ENCODE measurements at places on chromosomes 1 and 21.

- DNase-seq: no peak
Measured at GRCh38 chr1:6294080-6294889, 33.4 kb upstream of the GPR153 start.

- DNase-seq: no peak
Measured at GRCh38 chr1:199948587-199949280, 78.8 kb upstream of the NR5A2 start.

- DNase-seq: no peak
Measured at GRCh38 chr21:25314247-25314646, 293.0 kb downstream of the MRPL39 start.

GRCh38 chr1:232553809-232554208, 76.1 kb downstream of the SIPA1L2 start:
- DNase-seq: no peak

DNA sequence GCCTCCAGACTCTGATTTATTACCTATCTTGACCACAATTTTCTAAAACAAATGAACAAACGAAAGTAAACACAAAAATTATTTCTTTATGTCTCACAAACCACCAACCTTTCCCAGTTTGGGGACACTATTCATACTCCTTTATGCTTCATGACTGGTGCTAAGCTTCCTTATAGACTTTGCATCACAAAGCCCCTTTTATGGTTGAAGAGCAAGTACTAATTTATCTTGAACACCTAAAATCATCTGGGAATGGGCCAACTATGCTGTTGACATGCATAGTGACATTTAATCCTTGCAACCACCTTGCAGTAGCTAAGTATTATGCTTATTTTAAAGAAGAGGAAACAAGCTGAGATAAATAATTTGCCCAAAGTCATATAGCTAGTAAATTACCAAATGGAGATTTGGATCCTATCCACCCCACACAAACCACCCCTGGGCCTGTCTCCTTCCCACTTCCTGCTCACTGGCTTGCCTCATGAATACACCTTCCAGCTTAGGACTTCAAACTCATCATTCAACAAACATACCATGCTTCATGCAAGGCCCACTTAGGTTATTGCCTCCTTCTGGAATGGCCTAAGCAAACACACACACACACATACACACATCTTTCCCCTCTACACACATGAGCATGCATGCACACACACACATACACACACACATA, 192.2 kb downstream of the PLPP3 start:
- no peak for DNase-seq

- DNase-seq: no peak
Measured at GRCh38 chr1:70462611-70463010, 51.5 kb downstream of the CTH start.

- DNase-seq: no peak
Measured at GRCh38 chr1:187773168-187773567, 944.4 kb downstream of the PLA2G4A start.

GRCh38 chr1:24526940-24527542, 24.4 kb downstream of the RCAN3 start:
- no peak for DNase-seq

GRCh38 chr1:53448241-53448841, 10.9 kb upstream of the DMRTB1 start:
- DNase-seq: no peak

GRCh38 chr1:145995964-145996432, 381 bp downstream of the TXNIP start:
- DNase-seq: no peak

- DNase-seq: no peak
Measured at GRCh38 chr21:44062380-44062779, 44.8 kb upstream of the PWP2 start.

DNA sequence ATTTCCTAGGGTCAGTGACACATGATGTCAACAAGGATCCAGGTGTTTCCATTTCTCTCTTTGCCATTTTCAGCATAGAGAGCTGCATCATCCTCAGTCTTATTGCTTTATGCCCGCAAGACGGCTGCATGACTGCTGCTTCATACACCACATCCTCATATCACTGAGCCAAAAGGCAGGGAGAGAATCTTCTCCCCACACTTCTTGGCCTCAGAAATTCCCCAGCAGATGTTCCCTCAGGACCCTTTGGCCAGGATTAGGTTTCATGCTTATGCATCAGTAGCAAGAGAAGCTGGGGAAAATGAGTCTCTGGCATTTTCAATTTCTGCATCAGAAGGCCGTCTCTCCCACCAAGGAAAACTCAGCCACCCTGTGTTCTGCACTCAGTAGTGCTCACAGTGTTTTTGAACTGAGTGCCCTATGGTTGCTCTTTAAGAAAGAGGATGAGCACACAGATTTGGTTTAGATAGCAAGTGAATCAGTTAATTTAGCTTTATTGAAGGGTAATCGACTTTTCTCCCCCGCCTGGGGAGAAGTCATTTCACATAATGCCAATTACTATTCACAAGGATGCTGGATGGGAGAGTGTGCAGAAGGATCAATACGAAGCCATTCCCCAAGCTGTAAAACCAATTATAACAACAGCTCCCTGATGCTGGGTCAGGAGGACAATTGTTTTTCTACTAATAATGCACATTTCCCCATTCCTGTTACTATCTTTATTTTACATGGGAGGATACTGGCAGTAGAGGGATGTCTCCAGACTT, 360.2 kb downstream of the HHIPL2 start:
- DNase-seq: no peak

DNA sequence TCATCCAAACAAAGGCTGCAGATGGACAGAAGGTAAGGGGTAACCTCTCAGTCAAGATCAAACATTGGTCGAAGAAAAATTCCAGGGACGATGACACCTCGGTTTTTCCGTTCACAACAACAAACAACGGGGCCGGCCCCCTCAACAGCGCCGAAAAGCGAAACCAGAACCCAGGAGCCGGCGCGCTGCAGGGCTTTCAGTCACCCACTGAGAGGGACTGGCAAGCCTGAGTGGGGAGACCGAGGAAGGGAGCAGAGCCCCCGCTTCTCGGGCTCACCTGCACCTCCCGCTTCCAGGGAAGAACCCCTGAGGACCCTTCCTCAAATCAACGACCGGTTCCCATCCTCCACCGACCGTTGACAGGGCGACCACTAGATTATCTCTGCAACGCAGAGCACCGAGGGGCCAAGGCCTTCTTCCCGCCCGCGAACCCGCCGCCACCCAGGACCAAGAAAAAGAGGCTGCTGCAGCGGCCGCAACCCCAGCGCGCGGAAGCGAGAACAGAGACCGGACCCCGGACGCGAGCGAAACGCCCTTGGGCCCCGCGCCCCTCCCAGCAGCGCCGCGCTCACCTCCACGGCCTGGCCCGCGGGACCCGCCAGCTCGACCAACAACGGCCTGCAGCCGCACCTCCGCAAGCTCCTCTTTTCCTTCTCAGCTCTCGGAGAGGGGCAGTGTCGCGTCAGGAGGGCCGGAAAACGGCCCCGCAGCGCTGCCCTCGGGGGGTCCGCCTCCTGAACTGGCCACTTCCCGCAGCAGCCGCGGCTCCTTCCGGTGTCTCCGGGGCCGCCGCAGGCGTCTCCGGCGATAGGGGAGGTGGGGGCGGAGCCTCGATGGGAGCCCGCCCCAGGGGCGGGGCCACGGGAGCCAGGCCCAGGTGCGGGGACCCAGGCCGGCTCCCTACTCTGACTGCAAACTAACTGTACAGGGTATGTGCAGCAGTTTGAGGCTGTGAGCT, at the start of gene USP33:
TSS of gene USP33 (minus strand) at position 782 of the 958 bp plus-strand sequence. CDS start 18,155 bp downstream, outside the sequence.
- DNase-seq: peak; percentile 95

GRCh38 chr1:71980556-71980955, 301.8 kb downstream of the NEGR1 start:
- no peak for DNase-seq

DNA sequence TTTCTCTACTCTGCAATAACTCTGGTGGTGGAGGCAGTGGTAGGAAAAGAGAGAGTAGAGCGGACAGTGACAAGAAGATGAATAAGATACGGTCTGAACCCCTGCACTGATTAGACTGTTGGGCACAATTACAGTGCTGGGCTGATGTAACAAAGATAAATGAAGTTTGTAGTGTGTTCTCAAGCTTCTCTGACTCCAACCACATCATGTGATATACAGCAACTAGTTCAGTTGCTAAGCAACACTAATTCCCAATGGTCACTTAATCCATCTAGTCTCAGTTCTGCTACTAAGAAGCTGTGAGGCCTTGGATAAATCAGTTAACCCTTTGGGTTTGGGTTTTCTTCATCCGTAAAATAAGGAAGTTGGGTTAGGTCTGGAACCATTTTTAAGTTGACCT, 17.3 kb downstream of the DDR2 start:
- no peak for DNase-seq

- no peak for DNase-seq
Measured at GRCh38 chr1:175353066-175353465, 160.5 kb upstream of the KIAA0040 start.

DNA sequence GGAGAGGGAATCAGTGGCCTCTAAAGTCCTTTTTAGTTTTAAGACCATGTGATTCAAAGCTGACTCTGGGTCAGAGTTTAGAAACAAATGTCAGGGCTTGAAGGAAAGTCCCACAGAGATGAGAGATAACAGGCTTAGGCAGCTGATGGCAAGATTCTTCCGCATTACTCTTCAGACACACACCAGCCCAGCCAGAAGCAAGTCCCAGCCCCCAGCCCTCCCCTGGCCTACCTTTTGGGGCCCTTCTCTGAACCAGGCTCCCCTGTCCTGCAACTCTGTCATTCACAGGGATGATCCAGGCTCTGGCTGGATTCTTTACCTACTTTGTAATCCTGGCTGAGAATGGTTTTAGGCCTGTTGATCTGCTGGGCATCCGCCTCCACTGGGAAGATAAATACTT, 13.1 kb upstream of the CASQ1 start:
- DNase-seq: no peak

All from left ventricle myocardium superior (tissue), 1 donor.